ENCODE measurements at places on chromosomes 1 and 21. TPM values are rescaled to one million over a fixed set of nuclear protein-coding genes. Genes with fewer than 3 reads are reported as not detected.

GRCh38 chr1:85656256-85656655, 52.0 kb downstream of the ZNHIT6 start:
- no peak for DNase-seq

GRCh38 chr1:107140703-107141490, at the start of gene NTNG1:
Gene NTNG1 (plus strand): TSS chr1:107141039.
- no peak for DNase-seq

GRCh38 chr21:44359396-44359795, 6.0 kb downstream of the TRPM2 start:
- no peak for DNase-seq

- no peak for DNase-seq
Measured at GRCh38 chr1:117324357-117324756, 42.9 kb upstream of the MAN1A2 start.

GRCh38 chr21:39669485-39669884, 56.7 kb downstream of the B3GALT5 start:
- DNase-seq: peak; percentile 19

DNA sequence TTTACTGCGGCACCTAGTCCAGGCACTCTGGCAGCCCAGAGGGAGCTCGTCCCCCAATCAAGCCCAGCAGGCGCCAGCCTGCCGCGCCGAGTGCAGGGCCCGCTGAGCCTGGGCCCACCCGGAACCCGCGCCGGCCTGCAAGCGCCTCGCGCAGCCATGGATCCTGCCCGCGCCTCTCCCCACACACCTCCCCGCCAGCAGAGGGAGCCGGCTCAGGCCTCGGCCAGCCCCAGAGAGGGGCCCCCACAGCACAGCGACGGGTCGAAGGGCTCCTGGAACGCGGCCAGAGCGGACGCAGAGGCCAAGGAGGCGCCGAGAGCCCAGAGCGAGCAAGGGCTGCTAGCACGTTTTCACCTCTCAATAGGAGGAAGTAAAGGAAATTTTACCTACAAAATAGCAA, 767.0 kb downstream of the MRPL39 start:
- no peak for DNase-seq

The FAAH gene
- total RNA-seq: 6.0 TPM

The LIN28A gene
- total RNA-seq: not detected

Data from ascending aorta (tissue), 2 donors.